ENCODE measurements at places on chromosomes 13 and 19.

DNA sequence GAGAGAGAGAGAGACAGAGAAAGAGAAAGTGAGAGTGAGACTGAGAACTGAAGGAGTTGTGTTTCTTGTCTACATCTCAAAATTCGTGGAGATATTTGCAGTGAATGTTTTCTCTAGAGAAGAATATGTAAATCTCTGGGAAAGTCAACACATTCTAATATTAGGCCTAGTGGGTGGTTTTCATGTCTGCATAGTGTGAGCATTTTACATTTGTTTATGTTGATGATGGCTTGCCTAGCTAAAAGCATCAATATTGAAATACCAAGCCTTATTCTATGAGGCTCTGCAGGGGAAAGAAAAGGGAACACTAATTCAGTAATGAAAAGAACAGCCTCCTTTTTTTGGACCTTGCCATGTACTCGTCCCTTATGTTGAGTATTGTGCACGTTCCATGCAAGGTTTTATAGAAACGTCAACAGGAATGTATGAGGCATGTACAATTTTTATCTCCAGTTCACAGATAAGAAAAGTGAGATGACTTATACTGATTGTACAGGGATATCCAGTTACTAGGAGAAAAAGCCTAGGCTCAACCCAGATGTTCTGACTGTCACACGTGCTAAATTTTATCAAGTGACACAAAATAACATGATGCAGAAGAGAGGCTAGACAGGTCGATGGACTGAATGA, 1288.9 kb upstream of the SLC10A2 start:
- DNase-seq, result no peak

GRCh38 chr19:1302533-1303239, 17.0 kb downstream of the EFNA2 start:
- no peak for DNase-seq

- DNase-seq, result no peak
Observed at GRCh38 chr19:48194041-48194843, 23.8 kb downstream of the ZSWIM9 start.

DNA sequence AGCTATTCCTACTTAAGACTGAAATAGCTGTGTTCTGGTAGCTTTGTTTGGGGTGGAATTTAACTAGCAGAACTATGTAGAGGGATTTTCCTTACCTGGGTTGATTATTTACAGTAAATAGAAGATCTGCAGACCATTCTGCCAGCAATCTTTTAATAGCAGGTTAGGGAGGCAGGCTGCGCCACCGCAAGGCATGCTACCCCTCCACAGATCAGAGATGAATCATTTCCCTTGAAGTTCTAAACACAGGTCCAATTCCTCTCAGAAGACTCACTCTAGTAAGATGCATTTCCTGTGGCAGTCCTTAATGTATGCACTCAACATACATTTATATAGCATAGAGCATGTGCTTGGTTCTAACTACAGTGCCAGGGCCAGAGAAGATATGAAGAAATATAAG, 109.0 kb downstream of the TNFRSF19 start:
- DNase-seq, result no peak

- no peak for DNase-seq
Observed at GRCh38 chr13:53045189-53045588, 16.6 kb downstream of the OLFM4 start.

GRCh38 chr19:13926715-13927114, 11.5 kb downstream of the PODNL1 start:
- no peak for DNase-seq

- DNase-seq, result no peak
Observed at GRCh38 chr13:54029720-54030119, 1001.1 kb downstream of the OLFM4 start.

- DNase-seq, result no peak
Observed at GRCh38 chr19:46176116-46176860, 28.2 kb downstream of the IGFL2 start.

GRCh38 chr19:39397360-39398296, 6.5 kb downstream of the MED29 start:
- peak; percentile 84 for DNase-seq

DNA sequence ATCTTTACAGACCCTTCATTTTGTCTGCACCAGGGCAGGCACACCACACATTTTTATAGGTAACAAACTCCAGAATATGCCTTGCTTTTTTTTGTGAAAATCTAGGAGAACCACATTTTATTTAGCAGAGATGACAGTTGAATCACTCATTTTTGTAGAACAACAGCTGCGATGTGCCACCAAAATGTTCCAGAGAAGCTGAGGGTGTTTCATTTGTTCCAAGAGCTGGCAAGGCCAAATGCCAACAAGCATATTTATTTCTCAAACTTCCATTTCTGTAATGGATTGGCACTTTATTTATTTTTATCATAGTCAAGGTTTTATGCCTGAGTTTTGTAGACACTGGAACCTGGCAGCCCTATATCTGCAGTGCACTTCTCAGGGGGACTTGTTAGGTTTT, 10.4 kb downstream of the OLFM4 start:
- DNase-seq, result no peak

DNA sequence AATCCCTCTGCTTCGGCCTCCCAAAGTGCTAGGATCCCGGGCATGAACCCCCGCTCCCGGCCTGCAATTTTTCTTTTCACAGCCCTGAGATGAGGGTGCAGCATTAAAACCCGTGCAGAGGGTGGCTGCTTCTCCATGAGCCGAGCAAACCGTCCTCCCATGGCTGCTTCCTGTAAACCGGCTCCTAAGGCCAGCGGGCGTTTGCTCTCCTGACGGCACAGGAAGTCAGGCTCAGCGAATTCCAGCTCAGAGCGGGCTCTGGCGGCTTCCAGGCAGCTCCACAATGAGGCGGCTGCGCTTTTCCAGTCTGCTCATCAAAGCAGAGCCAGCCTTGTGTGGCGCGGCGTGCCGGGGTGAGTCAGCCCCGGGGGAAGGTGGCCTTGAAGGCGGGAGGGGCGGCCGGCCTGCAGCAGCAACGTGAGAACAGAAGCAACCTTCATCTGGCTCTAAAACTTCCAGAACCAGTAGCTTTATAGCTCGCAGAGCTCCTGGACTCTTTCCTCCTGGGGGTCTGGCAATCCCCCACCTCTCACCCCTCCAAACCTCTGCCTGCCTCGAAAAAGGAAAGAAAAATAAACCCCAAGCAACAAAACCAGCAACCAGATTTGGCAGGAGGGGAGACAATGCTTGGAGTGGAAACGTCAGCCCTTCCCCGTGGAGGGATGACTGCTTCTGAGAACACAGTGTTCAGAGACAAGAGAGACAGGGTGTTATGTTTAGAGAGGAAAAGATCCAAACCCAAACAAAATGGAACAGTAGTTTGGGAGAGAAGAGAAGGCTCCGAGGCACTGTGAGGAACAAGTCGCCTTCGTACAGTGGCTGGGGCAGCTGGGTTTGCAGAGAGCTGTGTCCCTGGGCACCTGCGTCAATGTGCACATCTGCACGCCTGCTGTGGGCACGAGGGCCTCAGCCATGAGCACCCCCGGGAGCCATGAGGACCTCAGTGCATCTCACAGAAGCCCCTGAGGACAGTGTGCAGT, 67.8 kb downstream of the GADD45B start:
- DNase-seq, result peak; percentile 73

DNA sequence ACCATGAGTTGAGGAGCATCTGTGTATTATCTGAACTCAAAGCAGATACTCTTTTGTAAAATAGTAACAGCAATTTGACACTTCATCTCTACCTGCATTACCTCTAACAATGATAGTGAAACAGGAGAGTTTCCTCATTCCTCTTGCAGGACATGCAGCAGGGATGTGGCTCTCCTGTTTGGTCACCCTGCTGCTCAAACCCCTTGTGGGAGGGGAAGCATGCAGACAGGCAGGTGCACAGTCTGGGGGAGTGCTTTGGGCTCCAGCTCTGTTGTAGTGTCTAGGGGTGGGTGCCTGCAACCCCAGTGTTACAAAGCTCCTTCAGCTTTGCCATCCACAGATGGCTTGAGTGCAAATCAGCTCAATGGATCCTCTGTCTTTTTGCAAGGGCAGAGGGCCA, 827.6 kb downstream of the DACH1 start:
- DNase-seq, result no peak

DNA sequence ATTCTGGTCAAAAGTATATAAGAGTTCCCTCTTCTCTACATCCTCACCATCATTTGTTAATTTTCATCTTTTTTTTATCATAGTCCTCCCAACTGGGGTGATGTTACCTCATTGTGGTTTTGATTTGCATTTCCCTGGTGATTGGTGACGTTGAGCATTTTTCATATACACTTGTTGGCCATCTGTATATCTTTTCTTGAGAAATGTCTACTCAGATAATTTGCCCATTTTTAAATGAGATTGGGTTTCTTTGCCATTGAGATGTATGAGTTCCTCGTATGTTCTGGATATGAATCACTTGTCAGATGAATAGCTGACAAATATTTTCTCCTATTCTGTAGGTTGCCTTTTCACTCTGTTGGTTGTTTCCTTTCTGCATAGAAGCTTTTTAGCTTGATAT, 2.4 kb downstream of the CD33 start:
- no peak for DNase-seq

- DNase-seq, result no peak
Observed at GRCh38 chr13:80214521-80214991, 126.4 kb downstream of the SPRY2 start.

GRCh38 chr13:51525567-51526167, 58.6 kb upstream of the WDFY2 start:
- no peak for DNase-seq

DNA sequence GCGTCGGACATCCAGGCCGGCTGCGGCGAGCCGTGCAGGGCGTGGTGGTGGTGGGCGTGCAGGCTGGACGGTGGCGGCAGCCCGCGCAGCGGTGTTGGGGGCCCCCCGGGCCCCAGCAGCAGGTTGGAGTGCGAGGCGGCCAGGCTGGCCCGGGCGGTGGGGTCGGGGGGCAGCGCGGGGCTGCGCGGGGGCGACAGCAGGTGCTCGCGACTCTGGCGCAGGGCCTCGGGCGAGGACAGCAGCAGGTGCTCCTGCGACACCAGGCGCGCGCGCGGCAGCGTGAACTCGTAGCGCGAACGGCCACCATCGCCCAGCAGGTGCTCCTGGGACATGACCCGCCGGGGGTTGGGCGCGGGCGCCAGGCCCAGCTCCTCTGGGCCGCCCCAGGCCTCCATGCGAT, 9.8 kb downstream of the SHISA7 start:
- DNase-seq, result no peak

DNA sequence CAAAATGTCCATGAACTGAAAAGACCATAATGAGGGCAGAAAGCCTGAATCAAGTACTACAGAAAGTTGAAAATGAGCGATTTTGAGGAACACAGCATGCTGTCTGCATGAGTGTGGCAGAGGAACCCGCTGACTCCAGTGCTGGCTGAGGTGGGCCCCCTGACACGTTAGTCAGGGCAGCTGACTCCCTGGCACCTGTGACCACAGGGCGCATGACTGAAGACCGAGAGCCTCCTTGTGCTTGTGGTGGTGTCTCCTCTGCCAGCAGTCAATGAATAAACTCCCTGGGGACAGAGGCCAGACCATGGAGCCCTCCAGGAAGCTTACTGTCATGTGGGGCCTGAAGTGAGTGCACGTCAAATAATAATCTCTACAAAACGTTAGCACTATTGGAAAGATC, 38.4 kb upstream of the VSTM2B start:
- no peak for DNase-seq

DNA sequence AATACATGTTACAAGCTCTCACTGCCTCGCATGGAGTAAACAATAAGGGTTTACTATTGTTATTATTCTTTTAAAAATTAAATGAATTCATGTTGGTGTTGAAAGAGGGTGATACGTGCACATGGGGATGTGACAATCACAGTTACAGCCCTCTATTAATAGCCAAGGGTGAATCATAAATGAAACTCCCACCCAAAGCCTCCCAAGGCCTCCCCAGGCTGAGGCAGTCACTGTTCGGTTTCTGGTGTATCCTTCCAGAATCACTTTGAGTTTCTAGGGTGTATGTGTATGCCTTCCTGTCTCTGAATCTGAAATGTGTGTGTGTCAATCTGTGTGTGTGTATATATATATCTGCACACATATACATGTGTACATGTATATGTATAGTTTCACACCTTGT, 73.4 kb downstream of the AKAP11 start:
- DNase-seq, result no peak

DNA sequence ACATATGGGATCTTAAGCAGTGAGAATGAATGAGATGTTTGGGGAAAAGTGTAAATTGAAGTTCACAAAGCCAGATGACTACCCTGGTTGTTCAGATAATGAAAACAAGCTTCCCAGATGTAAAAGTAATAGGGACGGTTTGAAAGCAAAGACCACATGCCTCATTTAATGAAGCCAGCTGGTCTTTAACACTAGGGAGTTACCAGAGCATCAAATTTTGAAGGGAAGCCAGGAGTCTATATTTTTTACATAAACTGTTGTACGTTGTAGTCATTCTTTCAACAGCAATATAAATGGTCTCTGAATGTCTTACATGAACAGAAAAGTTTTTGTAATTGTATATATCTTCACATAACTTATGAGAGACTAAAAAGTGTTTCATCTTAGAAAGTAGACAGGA, 2604.5 kb upstream of the PCDH20 start:
- DNase-seq, result no peak

DNA sequence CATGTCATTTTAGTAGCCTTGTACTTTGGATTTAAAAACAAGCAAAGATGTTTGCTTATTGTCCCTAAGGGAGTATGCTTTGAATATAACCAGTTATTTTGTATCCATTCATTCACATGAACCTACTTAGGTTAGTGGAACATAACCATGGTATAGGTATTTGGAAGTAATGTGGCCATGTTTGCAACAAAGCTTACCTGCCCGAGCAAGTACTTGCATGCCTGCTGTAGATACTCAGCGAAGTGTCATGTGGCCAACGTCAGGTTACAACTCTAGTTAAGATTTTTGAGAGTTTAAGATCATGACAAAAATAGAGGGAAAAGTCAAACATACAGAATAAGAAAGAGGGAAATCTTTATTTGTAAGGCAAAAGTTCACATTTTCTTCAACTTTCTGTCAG, 57.2 kb downstream of the COG6 start:
- DNase-seq, result no peak

DNA sequence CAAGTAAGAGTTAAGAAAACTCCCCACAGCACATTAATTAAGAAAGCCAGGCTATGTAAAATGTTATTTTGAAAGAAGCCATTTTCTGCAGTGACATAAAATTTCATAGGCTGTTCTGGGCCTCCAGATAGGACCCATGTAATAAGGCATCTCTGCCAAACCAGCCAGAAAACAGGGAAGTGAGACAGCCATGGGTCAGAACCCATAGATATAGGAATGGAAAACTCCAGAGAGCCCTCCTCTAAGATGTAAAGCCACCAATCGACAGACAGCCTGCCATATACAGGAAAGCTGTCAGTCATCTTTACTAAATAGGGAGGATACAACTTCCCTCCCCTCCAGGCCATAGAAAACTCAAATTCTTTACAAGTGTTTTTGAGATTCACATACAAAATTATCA, 493.3 kb downstream of the COG6 start:
- no peak for DNase-seq

GRCh38 chr13:35349673-35350278, 126.7 kb downstream of the MAB21L1 start:
- no peak for DNase-seq

DNA sequence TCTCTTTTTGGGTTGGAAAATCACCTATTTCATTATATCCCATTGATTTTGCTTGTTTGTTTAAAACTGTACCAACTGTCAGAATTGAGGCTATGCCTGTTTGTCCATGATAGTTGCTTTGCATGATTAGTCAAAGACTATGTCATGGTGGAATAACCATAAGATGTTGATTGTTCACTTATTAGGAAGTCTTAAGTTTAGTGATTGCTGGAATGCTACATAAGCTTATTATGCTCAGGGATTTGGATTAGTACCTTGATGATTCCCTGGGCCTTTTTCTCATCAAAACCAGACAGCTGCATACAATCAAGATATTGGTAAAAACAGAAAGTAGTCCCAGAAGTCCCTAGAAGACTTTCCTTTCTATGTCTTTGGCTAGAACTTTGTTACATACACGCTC, 954.7 kb downstream of the PCDH9 start:
- DNase-seq, result no peak

GRCh38 chr13:33326246-33326645, 40.7 kb upstream of the STARD13 start:
- DNase-seq, result no peak
